GM19239 (cell line): ENCODE measurements at places on chromosomes 3 and 15.

DNA sequence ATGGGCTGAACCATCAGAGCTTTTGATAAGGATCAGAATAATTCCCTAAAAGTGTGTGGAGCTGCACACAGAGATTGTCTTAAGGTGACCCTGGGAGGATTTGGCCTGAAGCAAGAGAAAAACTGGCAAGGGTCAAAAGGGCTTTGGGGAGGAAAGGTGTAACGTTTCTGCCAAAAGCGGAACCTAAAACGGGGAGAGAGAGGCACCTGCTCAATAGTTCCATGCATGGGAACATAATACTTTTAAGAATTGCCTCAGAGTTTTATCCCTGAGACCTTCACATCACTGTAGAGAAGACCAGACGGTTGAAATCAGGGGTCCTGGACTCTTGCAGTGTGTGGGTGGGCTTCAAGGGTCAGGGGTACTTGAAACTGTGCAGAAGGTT, 5.9 kb downstream of the ZNF710 start:
- no peak for DNase-seq

DNA sequence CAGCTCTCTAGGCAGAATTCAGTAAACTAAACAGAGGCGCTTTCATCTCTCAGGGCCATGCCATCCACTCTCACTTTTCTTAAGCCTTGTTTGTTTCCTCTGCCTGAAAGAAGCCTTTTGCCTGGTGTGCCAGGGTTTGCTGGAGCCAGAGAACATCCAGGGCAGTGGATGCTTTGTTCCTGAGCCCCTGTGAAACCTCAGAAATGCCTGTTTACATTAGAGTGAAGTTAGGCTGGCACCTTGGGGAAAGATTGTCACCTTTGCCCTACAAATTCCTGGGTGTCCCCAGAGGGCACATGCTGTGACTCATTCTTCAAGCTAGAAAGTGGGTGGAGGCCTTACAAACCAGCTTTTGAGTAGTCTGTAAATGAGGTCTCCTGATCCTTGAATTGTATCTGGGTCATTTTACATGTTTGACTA, 10.7 kb upstream of the TRAK1 start:
- no peak for DNase-seq

- DNase-seq: no peak
These were observed 34.4 kb downstream of the SLCO3A1 start for GRCh38 chr15:91887921-91888373.

DNA sequence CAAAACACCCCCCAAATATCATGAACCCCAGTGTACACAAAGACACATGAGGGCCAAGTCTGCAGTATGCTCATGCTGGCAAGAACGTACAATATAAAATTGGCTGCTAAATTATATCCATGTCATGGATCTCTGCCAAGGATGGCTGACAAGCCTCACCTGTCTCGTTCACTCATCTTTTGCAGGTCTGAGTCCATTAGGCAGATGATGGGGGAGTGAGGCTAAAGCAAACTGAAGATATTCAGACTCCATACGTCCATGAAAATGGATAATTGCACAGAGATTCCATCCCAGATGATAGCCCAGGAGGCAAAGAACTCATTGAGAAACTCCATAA, 122.3 kb upstream of the PTPRG start:
- no peak for DNase-seq

DNA sequence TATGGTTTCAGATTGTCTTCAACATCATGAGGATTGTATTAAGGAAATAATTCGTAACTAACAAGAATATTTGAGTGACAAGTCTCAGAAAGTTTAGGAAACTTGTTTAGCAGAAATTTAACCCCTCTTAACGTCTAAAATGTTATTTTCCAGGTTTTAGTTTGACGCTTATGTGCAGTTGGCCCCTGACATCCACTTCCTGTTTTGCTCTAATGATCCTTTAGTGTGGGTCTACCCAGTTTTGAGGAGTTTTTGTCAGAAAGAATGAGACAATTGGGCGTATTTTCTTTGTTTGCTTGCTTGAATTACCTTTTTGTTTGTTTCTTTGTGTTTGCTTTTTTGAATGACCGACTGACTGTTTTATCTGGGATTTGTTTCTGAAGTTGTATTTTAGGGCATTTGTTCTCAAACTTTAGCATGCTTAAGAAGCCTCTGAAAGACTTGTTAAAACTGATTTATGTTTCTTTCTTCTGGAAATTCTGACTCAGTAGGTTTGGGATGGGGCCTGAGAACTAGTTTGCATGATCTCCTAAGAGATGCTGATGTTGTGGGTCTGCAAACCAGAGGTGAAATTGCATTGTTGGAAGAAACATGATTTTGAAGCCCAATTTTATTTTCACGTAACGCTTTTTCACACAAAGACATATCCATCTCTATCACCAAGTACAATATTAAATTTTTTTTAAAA, 20.6 kb downstream of the RBMS3 start:
- DNase-seq: no peak

GRCh38 chr3:73350996-73351395, 273.7 kb downstream of the PDZRN3 start:
- no peak for DNase-seq

DNA sequence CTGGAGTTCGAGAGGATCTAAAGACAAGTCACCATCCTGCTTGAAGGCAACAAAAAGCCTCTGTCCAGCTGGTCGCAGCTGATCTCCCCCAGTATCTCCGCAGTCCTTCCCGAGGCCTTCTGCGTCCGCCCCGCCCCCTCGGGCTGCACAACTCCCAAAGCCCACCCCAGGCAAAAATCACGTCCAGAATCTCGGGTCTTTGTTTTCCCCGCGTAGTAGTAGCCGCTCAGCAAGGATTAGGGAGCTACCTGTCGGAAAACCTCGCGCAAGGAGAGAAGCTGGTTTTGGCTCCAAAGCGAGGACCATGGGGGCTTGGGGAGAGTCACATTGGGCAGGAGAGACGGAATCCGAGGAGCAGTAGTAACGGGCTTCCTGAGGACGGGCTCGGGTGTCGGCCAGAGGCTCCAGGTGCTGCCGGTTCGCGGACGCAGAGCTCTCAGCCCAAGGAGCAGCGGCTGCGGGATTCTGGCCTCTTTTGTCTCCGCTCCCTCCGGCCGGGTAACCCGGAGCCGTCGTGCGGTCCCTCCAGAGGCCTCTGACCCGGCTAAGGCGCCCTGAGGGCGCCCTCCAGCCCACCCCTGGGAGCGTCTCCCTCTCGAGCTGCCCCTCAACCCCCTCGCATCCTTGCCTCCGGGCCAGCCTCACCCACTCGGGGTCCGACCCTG, 401 bp downstream of the ZSCAN29 start:
- DNase-seq: no peak

- DNase-seq: no peak
These were observed 662.9 kb downstream of the NLGN1 start for GRCh38 chr3:174060431-174060830.
